ENCODE measurements at places on chromosomes 7 and 10.

DNA sequence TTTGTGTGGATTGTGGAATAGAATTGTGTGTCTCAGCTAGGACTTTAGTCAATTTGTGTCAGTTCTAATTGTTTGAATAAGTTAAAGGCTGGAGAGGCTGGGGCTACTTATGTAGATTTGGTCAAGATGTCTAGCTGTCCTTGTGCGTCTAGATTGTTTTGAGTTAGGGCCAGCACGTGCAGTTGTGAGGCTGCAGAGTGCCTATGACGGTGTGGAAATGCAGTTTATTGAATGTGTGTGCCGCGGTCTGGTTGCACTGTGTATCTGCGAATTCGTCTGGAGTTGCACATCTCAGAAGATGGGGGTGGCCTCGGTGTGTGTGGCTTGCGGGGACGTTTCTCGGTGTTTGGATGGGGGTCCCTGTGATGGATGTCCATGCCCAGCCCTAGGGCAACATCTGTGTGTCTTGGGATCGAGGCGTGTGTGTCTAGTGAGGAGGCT is 10.2 kb downstream of the EMX2 start:
- peak; percentile 37 for DNase-seq

GRCh38 chr7:94286111-94286510 is 108.6 kb upstream of the COL1A2 start:
- peak; percentile 32 for DNase-seq

DNA sequence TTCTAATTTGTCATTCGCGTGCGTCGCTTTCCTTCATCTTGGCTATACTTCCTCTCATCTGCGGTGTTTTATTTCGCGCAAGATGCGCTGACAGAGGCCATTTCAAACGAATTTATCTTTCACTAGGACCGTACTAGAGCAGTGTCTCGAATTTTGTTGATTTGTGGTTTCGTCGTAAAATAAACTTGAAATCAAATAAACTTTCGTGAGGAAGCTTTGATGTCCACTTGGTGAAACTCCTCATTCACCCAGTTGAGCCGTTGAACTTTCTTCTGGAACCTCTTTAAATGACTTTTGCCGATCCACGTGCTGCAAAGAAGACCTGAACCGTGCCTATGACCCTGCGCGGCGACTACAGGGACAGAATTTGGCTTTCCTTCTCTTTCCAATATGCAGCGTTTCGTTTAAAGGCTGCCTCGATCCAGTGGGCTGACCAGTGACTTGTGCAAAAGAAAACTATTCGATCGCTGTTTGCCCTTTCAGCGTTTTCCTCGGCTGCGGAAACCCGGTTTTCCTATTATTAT is 163.9 kb upstream of the PPP1R3A start:
- DNase-seq = no peak

- DNase-seq = peak; percentile 33
Measured at GRCh38 chr7:51141451-51142003, 175.1 kb downstream of the COBL start.

GRCh38 chr7:3067606-3068380 is 24.1 kb upstream of the CARD11 start:
- DNase-seq = no peak

DNA sequence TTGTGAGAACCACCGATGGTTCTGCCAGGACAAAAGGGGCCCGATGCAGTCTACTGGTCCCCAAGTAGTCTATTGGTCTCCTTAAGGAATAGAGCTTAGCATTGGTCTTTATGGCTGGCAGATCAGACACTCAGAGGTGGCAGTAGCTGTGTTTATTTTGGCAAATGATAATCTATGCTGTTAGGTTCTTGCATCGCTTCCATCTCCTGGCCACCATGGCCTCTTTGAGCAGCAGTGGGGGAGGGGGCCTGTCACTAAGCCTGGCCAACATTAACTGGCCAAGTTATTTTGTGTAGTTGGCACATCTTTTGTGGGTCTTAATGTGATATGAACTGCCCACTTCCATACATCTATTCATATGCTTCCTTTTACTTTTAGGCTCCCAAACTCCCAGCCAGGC is 4.5 kb upstream of the ZC3HAV1 start:
- no peak for DNase-seq

DNA sequence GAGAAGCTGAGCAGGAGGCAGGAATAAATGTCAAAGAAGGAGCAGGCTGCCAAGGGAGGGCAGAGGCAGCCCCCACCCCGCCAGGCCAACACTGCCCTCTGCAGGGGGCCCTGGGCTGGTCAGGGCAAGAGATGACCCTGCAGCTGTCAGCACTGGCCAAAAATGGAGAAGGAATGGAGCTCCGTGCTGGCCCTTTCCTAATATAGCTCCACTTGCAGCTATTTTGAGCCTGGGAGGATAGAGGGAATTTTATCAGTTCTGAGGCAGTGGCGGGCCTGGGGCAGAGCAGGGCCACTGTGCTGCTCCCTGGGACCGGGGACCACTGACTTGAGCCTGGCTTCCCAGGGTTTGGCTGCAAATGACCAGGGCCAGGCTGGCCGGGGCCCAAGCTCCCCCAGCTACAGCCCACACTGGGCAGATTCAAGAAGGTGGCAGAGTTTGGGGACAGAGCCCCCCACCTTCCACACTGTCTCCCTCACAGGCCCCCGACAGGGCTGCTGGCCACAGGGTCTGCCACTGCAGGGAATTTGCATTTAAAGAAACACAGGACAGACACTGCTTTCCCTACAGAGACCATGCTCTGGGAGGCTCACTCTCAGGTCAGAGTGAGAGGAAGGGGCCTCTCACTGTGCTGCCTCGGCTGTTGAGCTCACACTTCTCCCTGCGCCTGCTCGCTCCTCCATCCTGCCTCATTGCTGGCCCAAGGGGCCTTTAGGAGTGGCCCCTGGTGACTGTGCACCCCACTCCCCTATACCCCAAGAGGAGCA is 16.2 kb downstream of the LDB3 start:
- no peak for DNase-seq

DNA sequence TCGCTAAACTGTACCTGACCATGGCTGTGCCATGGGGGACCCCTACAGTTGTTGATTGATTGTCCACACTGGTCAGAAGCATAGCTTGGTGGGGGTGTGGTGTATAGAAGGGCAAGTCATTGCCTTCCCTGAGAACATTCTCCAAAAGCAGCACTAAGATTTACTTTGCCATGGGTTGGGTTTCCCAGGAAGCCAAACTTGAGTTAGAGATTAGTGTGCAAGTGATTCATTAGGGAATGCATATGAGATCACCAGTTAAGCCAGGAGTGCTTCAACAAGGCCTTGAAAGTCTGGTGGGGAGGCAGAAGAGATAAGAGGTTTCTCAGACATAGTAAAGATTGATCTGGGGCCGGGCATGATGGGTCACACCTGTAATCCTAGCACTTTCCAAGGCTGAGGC is 21.4 kb upstream of the TPST1 start:
- peak; percentile 74 for DNase-seq

DNA sequence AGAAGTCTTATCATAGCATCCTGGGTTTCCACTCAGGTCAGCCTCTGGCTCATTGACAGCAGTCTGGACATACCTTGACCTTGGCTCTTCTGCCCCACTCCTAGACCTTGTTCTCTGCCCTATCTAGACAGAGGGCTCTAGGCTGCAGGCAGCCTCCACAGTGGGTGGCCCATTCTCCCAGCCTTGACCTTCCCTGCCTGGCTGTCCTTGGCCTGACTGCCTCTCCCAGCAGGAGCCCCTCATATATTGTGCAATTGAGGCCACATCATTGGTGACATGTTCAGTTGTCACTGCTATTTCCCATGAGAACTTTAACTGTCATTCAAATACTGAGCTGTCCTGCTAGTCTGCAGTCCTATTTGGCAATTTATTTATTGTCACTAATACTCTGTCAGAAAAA is 503.4 kb downstream of the PLXNA4 start:
- DNase-seq = no peak

- peak; percentile 78 for DNase-seq
Measured at GRCh38 chr10:82742478-82742877, 867.5 kb downstream of the NRG3 start.

GRCh38 chr10:86443936-86444335 is 77.3 kb upstream of the GRID1 start:
- peak; percentile 25 for DNase-seq

DNA sequence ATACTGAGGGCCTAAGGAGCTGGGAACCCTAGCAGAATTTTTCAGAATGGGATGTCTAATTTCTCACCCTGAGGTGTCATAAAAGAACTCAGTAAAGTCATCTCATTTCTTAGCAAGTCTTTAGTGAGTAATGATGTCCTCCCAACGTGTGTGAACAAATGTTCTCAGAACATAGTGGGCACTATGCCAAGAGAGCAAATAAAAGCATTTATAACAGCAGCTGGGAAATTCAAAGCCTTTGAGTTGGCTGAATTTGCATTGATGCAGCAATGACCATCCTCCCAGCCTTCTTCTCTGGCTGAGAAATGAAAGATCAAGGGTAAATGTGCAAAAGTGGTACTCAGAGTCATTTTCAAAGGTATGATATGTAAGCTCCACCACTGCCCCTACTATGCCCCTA is 109.4 kb downstream of the FAM107B start:
- no peak for DNase-seq

- DNase-seq = peak; percentile 41
Measured at GRCh38 chr10:29689001-29689400, 54.2 kb upstream of the SVIL start.

DNA sequence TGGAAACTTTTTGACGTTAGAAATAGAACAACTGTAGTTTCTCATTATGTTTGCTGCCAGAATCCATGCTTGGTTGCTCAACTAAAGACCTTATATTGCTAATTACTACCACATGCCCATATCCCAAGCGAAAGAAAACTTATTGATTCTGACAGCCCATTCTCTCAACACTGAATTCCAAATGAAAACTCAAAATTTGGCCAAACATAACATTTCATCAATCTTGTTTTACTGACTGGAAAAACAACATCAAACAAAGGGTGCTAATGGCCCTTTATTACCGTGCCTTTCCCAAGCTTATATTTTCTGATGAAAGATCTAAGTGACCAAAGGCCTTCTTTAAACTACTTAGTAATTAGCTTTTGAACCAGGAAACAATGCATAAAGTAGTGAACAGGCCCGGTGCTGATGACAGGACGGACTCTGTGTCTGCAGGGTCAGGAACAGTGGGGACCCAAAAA is 531.8 kb downstream of the KCNMA1 start:
- DNase-seq = peak; percentile 92

DNA sequence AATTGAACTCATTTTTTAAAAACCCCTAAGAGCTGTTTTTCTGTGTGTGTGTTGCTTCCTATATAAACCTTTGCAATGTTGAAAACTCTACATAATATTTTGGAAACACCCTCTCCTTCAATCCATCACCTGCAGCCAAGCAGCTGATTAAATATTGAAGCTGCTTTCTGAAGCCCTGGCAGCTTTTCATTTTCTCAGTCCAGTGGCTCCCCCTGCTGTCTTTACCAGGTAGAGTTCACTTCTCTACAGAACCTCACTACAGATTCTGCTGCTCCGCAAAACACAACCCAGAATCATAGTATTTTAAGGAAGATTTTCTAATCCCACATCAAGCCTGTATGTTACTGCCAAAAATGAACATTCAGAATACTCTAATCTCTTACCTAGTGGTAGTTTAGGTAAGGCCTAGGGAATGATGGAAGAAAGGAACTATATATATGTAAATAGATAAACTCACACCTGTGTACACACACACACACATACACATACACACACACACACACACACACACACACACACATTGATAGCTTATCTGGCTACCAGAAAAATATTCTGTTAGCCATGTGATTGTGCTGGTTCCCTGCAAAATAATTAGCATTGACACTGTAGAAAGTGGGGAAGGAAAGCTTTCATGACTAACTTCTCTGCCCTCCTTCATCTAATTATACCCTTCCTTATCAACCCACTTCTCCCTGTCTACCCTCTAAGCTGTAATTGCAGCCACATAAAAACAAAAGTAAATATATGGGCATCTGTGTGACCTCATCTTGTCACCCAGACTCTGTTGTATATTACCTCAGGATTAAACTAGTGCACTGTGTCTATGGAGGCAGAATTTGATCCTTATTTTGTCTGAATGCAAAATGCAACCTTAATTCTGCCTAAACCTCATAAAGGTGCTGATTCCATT is 229.5 kb upstream of the FZD1 start:
- DNase-seq = peak; percentile 58

- DNase-seq = peak; percentile 68
Measured at GRCh38 chr10:58573144-58573543, 60.5 kb downstream of the BICC1 start.

DNA sequence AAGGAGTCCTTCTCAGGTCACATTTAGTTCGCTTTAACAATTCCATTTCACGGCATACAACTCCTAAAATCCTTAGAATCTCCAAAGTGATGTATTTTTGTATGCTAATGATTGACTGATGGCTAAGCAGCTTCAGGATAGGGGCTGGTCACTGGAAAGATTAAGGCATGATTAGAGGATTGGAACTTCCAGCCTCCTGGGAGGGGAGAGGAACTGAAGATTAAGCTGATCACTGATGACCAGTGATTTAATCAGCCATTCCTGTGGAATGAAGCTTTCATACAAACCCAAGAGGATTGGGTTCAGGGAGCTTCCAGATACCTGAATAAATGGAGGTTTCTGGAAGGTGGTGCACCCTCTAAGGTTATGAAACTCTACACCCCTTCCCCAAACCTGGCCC is 123.9 kb upstream of the CDK13 start:
- DNase-seq = no peak

- DNase-seq = no peak
Measured at GRCh38 chr10:108208038-108208437, 1043.5 kb upstream of the SORCS1 start.

GRCh38 chr7:87199700-87200450 is 19.7 kb downstream of the TMEM243 start:
- no peak for DNase-seq

DNA sequence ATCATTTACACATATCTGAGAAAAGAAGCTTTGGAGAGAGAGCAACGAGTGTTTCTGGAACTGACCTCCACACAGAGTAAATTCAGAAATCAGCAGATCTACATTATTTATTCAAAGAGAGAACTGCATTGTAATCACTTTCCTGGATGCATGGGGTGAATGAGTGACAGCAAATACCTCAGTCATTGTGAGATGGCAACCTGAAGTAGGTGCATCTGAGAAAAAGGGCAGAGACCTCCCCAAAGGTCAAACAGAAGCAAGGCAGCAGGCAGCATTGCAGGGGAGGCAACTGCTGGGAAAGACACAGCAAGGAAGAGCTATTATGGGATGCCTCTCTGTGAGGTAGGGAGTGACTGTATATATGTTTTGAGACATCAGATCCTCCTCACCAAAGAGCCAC is 26.5 kb upstream of the SMIM30 start:
- DNase-seq = no peak

DNA sequence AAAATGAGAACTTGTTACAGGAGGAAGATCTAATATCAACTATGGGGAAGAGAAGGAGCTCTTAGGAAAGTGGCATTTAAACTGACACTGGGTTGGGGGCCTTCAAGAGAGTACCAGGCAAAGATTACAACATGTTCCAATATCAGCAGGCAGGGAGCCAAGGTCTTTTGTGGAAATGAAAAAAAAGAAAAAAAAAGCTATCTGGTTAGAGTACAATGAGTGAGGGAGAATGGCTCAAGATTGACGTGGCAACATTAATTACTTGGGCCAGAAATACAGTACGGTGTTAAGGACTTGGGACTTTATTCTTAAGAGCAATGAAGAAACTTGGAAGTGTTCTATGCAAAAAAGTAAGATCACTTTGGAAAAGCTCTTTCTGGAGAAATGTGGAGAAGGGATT is 132.3 kb upstream of the CDK1 start:
- DNase-seq = no peak
